Activated gamma-delta T cell treated with anti-CD3 and anti-CD28 coated beads, Interleukin-2, amount 50 U/mL, for 16 hours (primary cell): ENCODE measurements at places on chromosomes 3 and 15.

- DNase-seq = peak; percentile 62
Observed at GRCh38 chr3:118884748-118885206, 149.9 kb downstream of the IGSF11 start.

DNA sequence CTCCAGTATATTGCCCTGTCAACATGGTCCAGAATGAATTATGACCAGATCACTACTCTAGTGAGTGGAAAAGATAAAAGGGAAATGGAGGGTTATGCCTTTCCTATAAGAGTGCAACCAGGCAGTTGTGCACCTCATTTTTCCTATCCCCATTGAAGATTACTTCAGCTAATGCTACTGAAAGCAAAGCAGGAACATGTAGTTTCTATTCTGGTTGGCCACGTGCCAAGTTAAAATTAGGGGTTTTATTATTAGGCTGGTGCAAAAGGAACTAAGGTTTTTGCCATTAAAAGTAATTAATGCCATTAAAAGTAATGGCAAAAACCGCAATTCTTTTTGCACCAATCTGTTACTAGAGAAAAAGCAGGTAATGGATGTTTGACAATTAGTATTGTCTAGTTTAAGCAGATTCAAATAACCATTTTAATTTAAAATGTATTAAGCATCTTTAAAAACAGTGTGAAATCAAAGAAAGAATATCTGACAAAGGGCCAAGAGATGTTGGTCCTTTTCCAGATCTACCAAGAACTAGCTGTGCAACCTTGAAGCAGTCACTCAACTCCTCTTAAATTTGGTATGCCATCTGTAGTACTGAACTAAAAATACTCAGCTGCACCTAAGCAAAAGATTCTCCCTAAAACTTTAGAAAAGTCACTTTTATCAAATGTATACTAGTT lies 567.5 kb upstream of the CCDC54 start:
- DNase-seq = no peak

GRCh38 chr3:16807391-16807790 lies 77.4 kb upstream of the PLCL2 start:
- no peak for DNase-seq

DNA sequence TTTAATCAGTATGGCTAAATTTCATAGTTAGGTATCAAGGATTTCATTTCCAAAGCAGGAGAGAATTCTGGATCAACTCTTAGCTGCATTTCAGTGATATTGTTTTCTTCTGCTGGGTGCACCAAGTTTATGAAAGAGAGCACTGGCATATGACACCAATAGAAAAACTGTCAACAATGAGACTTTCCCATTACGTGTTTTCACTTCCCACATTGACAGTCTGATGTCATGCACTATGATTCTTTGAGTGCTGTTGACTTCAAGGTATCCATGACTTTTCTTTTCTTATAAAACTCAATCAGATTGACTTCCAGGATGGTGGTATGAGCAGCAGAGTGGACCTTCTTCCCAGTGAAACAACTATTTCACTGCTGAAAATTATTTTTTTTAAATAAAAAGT lies 476.1 kb downstream of the EDEM1 start:
- no peak for DNase-seq

- no peak for DNase-seq
Observed at GRCh38 chr3:32568953-32569352, 1.7 kb downstream of the DYNC1LI1 start.
